ENCODE measurements at places on chromosomes 3 and 15.

- DNase-seq, result no peak
These were observed 21.9 kb upstream of the PLSCR2 start for GRCh38 chr3:146491303-146491702.

- DNase-seq, result no peak
These were observed 6.1 kb upstream of the TICRR start for GRCh38 chr15:89569090-89569745.

GRCh38 chr3:59385547-59385946 is 335.7 kb upstream of the CFAP20DC start:
- no peak for DNase-seq

DNA sequence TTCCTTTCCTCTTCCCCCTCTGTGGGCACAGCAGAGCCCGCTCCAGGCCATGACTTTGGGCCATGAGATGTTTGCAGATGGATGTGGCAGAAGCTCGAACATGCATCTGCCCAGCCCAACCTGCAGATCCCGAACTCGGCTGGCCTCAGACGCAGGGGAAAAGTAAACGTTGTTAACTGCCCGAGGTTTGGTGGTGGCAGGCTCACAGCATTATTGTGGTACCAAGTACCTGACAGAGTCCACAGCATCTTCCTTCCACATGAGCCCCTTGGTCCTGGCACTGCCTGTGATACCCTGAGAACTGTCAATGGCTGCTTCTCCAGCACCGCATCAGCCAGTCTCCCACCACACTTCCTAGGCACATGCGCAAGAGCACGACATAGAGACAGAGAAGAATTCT is 424.3 kb downstream of the OCA2 start:
- no peak for DNase-seq

DNA sequence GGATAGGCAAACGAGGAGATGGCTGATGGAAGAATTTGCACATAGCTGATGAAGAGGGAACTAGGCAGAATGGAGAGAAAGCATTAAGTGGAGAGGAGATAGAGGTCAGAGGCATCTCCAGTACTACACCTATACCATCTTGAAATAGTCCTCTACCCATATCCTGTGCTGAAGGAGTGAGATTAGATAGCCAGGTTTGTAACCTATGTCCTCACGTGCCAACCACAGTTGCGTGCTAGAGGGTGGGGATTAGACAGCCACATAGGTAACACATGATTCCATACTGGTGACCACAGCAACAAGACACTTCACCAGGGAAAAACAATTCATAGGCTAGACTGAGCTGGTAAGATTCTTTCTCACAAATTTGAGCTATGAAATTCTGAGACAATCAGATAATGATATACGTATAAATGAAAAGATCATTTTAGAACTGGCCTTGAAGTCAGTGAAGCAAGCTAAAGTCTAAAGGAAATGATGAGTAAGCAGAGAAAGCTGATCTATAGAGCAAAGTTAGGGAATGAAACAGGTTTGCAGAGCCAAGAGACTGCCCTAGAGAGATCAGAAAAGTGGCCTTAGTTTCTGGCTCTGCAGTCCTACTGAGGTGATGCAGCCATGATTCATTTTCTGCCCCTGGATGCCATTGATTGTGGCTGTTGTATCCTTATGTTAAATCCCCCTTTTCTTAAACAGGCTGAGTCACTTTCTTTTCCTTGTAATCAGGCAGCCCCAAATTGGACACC is 17.7 kb downstream of the MYNN start:
- DNase-seq, result no peak

DNA sequence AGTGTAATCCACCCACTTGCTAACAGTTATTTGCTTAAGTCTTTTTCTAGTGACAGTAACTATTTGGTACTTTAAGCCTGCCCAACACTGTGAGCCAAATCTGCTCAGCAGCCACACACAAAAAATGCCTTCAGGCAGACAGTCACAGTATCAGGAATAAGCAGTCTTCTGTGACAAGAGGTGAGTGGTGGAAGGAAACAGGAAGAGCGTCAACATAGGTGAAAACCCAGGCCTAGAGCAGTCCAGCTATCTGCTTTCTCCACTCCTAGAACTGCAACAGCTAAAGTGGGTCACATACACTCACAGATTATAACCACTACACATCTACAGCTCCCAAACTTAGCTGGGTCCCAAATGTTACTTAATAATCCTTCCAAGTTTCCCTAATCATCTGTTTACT is 213.7 kb downstream of the ZBTB20 start:
- DNase-seq, result no peak

DNA sequence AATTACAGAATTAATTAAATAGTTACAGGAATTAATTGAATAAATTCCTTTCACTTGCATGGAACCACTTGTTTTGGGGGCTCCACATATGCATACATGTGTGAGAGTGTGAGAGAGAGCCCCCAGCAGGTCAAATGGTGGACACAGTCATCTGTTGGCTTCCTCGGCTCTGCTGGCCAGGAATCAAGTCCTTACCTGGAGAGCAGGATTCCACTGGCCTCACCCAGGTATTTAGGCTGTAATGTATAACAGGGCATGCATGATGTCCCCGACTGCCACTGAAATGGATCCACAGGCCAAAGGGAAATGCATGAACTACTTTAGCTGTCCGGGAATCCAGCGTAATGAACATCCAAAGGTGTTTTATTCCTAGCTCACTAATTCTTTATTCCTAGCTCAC is 139.7 kb upstream of the SMAD3 start:
- no peak for DNase-seq

- DNase-seq, result no peak
These were observed 4.7 kb downstream of the EHD4 start for GRCh38 chr15:41967506-41968206.

GRCh38 chr3:141266797-141267555 is 35.4 kb downstream of the PXYLP1 start:
- DNase-seq, result no peak

GRCh38 chr3:106728315-106729098 is 648.7 kb upstream of the CCDC54 start:
- DNase-seq, result no peak

DNA sequence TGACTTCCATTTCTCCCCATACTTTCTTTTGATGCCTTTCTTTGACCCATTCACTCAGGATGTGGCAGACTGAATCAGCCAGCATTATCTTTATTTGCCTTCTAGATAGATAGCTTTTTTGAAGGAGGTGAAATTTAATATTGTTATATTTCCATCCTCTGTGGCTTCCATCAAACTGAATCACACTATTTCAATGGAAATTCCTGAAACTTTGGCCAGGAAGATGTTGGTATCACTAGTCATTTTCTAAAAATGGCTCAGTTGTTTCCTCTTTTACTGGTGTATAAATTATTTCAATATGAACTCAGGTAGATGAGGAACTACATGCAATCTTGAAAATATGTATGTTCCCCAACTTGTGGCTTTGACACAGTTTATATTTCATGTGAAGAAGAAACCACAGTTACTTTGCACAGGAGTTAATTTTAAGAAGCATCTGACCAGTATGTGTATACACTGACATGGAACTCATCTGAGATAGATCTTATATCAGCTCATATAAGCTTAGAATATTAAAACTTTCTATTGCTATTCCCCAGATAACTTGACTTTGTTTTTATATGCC is 248.3 kb downstream of the CGGBP1 start:
- no peak for DNase-seq

DNA sequence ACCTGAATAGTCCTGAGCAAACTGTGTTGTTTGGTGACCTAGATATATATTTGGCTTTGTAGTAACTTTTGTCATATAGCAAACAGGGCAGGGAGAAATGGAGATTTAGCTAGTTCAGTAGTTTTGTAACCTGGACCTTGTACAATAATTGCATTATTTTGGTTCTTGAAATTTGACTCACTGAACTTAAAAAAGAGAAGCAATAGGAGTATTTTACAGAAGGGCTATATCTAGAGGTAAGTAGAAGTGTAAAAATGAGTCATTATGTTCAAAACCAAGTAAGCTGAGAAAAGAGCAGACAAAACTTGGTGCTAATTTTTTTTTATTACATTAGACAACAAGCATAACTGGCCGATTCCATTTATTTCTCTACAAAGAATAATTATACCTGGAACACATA is 505.4 kb downstream of the ZIC1 start:
- DNase-seq, result no peak

DNA sequence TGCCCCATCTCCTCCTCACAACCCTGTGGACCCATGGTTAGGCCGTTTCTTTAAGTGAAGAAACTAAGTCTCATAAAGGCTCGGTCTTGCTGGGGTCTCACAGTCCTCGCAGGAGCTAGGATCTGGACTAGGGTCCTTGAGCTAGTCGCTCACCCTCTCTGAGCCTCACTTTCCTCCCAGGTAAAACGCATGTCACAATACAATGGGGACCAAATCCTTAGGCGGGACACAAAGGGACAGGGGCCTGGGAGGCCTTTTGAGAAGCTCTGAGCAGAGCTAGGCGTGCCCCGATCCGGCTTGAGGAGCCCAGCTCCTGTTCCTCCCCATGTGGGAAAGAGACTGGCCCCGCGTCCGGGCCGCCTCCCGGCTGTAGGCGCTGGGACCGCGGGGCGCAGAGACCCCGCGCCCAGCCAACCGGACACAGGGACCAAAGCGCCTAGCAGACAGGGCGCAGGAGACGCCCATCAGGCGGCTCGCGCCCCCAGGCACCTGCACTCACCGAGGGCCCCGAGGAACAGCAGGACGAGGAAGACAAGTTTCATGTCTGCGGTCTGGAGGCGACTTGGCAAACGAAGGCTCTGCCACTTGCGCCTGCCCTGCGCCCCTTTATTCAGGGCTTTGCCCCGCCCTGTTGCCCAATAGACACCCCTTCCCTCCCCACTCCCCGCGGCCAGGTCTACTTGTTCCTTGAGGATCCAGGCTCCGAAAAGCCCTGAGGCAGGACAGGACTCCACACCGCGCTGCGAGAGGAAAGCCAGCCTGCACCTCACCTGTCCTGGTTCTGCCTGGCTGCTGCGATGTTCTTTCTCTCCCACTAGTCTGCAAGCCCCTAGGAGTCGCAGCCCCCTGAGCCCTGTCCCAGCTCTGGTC is at the start of gene LTF:
Gene LTF, minus strand, starts transcription at position 580 of the 870 bp plus-strand sequence. Its CDS starts 38 bp downstream, at position 542.
- DNase-seq, result no peak

GRCh38 chr15:69161079-69161877 is 843 bp downstream of the GLCE start:
- DNase-seq, result no peak

DNA sequence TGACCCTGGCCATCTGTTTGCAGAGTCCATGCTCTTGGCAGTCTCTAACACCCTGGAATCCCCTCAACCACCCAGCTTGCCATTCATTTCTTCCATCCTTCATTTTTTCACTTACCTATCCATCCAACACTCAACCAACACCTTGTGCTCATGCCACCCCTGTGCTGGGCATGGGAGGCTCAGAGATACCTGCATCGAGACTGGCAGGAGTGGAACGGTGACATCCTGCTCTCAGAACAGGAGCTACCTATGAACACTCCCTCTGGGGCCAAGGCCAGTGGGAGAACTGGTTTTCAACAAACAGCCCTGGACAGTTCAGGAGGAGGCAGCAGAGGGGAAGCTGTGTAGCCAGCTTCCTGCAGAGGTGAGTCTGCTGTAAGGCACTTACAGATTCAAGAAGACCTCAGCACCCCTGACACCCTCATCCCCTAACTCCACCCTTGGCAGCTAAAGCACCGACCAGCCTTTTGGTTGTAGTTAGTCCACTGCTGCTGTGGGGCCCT is 19.5 kb upstream of the ATP2B2 start:
- DNase-seq, result no peak

DNA sequence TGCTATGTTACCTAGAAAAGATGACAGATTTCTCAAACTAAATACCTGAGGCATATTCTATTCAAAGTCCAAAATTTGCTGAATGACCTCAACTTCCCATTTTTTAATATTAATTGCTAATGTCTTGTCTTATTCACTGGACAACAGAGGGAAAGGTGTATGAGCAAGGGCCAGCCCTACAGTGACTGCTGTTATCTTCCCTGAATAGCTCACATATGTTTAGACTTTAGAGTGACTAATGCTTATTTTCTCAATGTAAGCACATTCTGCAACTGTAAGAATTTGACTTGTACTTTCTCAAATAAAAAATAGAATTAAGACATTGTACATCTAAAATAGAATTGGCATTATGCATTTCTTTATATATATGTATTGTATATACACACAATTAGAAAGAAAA is 26.5 kb upstream of the AADACL2 start:
- no peak for DNase-seq

- DNase-seq, result no peak
These were observed 7.8 kb upstream of the ICE2 start for GRCh38 chr15:60486742-60487141.

GRCh38 chr3:68234076-68234780 is 579.8 kb upstream of the SUCLG2 start:
- DNase-seq, result no peak

DNA sequence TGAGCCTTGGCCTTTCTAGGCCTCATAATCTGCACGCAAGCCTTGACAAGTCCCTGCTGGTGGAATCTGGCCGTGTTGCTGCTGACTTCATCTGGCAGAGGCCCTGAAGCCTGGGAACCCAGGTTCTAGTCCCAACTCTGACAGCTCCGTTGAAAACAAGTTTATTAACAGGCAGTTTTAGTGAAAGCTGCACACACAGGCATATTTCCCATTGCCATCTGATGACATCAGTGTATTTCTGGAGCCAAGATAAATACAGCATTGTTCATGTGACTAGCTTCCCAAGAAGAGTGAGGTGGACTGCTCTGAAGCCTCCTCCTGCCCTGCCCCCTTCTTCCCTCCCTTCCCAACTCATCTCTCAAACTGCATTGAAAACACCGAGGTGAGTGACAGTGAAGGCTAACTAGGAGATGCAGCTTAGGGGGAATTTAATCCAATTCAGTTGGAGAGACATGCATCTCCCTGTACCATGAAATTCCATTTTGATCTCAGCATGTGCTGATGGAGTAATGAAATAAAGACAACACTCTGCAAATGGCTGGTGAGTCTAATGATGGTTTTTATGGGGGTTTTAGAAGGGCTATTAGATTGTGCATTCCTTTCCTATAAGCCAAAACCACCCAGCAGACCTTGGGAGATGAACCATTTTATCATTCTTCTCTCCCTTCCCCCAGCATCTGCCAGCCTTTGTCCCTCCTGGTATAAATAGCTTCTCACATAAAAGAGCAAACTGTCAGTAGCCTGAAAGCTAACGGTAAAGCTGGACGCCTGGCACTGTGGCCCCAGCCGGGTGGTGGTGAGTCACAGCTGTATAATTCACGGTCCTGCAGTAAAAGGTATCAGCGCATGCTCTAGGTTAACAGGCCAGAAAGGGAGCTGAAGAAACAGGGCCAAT is 38.0 kb downstream of the PRICKLE2 start:
- no peak for DNase-seq

GRCh38 chr3:73405853-73406252 is 218.9 kb downstream of the PDZRN3 start:
- no peak for DNase-seq

GRCh38 chr3:107599772-107600145 is 77.0 kb downstream of the BBX start:
- no peak for DNase-seq

GRCh38 chr15:65980824-65981456 is 111.6 kb downstream of the RAB11A start:
- DNase-seq, result no peak

GRCh38 chr3:172305552-172305951 is 142.7 kb downstream of the GHSR start:
- no peak for DNase-seq

GRCh38 chr15:55820043-55820442 is 77.1 kb upstream of the PRTG start:
- DNase-seq, result no peak

- DNase-seq, result no peak
These were observed 35.7 kb upstream of the POLG start for GRCh38 chr15:89370120-89370977.

- no peak for DNase-seq
These were observed 62.1 kb downstream of the EFCAB12 start for GRCh38 chr3:129366312-129366831.

- no peak for DNase-seq
These were observed 218 bp upstream of the TRPC1 start for GRCh38 chr3:142723665-142723967.
